ENCODE measurements at places on chromosomes 4 and X.

DNA sequence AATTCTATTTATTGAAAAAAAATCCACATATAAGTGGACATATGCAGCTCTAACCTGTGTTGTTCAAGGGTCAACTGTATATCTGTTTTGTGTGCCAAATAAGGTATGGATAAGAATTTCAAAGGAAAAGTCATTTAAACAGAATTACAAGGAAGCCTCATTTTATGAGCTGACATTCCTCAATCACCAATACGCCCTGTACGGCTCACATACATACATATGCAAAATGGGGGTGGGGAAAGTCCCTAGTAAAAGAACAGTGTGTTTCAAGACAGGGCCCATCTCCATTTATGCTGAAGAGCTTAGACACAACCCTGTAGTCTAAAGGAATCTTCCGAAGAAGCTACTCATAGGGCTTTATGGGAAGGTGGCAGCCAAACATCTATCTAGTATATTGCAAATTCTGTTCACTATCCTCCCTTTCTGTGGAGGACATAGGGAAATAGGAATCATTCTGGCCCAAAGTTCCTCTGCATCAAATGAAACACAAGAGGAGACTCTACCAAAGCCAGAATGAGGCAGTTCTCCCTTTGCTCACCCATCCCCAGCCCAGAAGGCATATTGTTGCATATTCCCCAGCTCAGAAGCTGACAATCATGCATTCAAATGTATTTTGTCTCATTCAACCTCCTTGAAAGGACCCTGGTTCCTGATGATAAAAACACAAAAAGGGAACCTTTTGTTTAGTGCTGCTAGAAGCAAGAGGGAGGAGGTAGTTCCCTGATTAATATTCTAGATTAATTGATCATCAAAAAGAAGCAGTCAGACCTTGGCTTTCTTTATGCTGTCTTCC, 13.7 kb upstream of the ZBTB33 start:
- H3K4me1 ChIP-seq = peaks cover 6% of the 10 kb centered on the region
- H3K27me3 ChIP-seq = no peaks in the 10 kb centered on the region
- no peak overlapping the region for H3K4me3 ChIP-seq

DNA sequence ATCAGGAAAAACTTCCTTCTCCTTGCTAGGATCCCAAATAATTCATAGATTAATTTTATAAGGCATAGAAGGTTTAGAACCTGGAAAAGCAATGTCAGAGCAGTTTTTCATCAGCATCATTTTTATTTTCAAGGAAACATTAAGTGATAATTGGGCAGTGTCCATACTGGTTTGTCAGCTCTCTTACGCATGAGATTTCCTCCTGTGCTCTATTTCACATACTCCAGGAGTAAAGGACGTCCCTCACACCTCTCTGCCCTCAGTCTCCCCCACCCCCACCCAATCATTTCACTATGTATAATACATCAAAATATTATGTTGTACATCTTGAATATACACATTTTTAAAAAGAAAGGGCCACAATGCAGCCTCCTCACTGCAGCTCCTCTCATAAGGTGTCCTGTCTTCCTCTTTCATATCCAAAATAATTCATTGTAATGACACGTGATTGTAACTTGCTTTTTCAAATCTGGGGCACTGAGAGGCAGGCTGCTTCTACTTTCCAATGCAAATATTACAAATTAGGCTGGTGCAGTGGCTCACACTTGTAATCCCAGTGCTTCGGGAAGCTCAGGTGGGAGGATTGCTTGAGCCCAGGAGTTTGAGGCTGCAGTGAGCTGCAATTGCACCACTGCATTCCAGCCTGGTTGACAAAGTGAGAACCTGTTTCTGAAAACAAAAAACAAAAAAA, 34.4 kb downstream of the ARHGEF38 start:
- DNase-seq = no peak
- H3K27ac ChIP-seq = no peak overlapping the region
- H3K27me3 ChIP-seq = peaks cover 8% of the 10 kb centered on the region

DNA sequence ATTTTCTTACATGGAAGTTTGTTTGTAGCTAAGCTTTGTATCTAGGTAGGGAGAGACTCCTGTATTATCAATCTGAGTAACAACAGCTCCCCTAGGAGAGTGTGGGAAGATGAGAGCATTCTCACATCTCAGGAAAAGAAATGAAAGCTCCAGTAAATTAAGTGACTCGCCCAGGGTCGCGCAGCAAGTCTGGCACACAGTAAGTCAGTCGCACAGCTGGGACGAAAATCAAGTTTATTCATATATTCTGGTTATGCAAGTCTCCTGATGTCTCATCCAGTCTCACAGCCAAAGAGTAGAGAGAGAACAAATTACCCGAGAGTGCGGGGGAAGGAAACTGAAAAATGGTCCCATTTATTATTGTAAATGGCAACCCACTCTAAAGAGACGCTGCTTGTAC, 216.1 kb downstream of the STK32B start:
- H3K4me3 ChIP-seq = no peak overlapping the region
- no peaks in the 10 kb centered on the region for H3K4me1 ChIP-seq
- H3K27me3 ChIP-seq = no peaks in the 10 kb centered on the region
- H3K36me3 ChIP-seq = no peaks in the 10 kb centered on the region

GRCh38 chrX:93229036-93229435, 444.3 kb downstream of the NAP1L3 start:
- H3K4me3 ChIP-seq = no peak overlapping the region
- H3K27me3 ChIP-seq = no peaks in the 10 kb centered on the region
- H3K4me1 ChIP-seq = no peaks in the 10 kb centered on the region
- no peaks in the 10 kb centered on the region for H3K36me3 ChIP-seq
- no peak overlapping the region for H3K27ac ChIP-seq
- DNase-seq = no peak

DNA sequence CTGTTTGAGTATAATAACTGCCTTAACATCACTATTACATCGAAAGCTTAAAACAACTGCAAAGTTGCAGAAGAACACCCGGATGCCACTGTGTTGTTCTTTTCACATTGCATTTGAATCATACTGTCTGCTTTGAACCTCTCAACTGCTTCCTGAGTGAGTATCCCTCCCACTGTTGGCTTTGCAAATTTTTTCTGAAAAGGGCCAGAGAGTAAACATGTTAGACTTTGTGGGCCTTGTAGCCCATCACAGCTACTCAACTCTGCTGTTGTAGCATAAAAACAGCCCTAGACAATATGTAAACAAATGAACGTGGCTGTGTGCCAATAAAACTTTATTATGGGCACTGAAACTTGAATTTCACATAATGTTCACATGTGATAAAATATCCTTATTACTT, 76.1 kb downstream of the NSG1 start:
- DNase-seq = no peak
- H3K27ac ChIP-seq = no peak overlapping the region
- H3K4me1 ChIP-seq = no peaks in the 10 kb centered on the region
- H3K36me3 ChIP-seq = peaks cover 61% of the 10 kb centered on the region
- H3K4me3 ChIP-seq = no peak overlapping the region

- H3K36me3 ChIP-seq = peaks cover 22% of the 10 kb centered on the region
- H3K4me1 ChIP-seq = peaks cover 4% of the 10 kb centered on the region
- no peaks in the 10 kb centered on the region for H3K27me3 ChIP-seq
- H3K4me3 ChIP-seq = no peak overlapping the region
- H3K27ac ChIP-seq = peak overlapping the region; percentile 84
Measured at GRCh38 chr4:2900741-2901140, 57.1 kb downstream of the ADD1 start.

All from naive B cell (primary cell).